ENCODE measurements at places on chromosomes 3 and 15.

- no peak for DNase-seq
These were observed 43.3 kb downstream of the PLOD2 start for GRCh38 chr3:146117406-146118285.

GRCh38 chr15:25329696-25330095 is 109.1 kb downstream of the UBE3A start:
- no peak for DNase-seq

- no peak for DNase-seq
These were observed 15.4 kb downstream of the WNT5A start for GRCh38 chr3:55471522-55472280.

GRCh38 chr3:59839283-59839682 is 789.5 kb upstream of the CFAP20DC start:
- no peak for DNase-seq

GRCh38 chr15:100107151-100107550 is 234.6 kb downstream of the ADAMTS17 start:
- no peak for DNase-seq

DNA sequence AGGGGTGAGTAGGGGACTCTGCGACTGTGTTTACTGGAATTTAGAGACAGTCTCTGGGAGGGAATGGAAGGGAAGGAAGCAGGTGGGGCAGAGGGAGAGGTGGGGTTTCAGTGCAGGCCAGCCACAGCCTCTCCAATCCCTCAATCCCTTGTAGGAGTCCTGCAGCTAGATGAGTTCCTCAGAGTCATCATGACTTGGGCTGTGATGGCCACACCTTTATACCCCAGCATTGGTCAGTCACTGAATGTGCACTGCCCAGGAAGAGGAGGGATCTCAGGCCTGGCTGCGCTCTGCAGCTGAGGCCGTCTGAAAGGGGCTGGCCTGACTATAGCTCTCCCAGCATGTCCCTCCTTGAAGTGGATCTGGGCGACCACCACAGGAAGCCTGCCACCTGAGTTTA is 67.3 kb upstream of the GLCE start:
- DNase-seq: no peak

- DNase-seq: no peak
These were observed 4.0 kb downstream of the TLE3 start for GRCh38 chr15:70093481-70094319.

- no peak for DNase-seq
These were observed 20.1 kb upstream of the NR2C2 start for GRCh38 chr3:14927308-14927707.

DNA sequence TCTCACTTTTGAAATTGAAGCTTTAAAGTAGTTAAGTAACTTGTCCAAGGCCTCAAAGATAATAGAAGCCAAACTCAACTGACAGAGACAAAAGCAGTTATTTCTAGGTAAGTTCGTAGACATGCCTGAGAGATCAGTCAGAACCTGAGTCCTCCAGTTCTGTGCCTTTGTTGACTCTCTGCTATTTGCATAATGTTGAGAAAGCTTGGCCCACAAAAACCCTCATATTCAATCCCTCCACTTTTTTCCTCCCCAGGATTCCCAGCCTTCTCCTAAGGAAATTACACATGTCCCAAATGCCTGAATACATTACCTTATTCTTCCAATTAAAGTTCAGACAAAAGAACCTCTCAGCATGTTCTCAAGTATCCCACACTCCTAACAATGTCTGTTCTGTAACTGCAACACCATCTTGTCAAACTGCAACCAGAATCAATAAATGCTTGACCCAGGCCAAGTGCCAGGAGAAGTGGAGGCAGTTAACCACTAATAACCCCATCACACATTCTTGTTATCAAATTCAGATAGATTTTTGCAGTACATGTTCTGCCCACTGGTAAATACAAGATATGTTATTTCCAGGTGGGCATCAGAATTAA is 217.8 kb downstream of the LRRC3B start:
- no peak for DNase-seq
